Urothelium cell line (cell line): ENCODE measurements at places on chromosomes 1 and 21.

DNA sequence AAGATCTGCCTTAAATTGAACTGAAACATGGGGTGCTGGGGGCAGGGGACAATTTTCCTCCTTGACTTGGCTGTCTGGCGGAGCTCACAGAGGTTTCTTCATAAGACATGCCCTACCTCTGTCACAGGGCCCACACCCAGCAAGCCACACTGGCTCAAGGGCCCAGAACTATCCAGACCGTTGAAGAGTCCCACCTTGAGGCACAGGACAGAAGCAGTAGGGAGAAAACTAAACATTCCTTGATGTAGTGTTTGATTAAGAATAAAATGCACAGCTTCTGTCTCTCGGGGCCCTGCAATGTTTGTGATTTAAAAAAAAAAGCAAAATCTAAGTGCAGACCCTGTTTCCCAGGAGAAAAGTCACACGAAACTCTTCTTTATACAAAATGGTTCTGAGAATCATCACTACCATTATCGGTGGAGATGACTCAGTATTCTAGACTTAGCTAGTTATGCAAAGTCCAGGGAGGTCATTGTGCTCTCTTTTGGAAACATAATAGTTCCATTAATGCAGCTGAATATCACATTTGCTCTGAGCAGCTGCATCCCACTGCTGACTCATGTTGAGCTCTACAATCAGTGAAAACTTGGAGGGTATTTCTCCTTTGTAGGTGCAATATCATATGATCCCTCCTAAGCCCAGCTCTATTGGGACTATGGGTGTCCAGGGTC, 53.6 kb upstream of the DIRAS3 start:
- DNase-seq = no peak

DNA sequence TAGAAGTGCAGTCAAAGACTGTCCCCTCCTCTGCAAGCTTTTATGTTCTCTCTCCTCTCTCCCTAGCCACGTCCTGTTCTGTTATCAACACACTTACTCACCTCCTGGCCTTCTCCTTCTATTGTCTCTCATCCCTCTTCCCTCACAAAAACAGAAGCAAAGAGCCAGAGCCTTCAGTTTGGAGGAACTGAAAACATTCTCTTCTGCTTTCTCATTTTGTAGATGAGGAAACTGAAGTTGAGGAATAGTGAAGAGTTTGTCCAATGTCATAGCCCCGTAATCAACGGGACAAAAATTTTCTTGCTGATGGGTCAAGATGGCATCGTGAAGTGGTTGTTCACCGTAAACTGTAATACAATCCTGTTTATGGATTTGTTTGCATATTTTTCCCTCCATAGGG, 1.9 kb downstream of the NLRP3 start:
- no peak for DNase-seq

- DNase-seq = no peak
Observed at GRCh38 chr1:207897188-207897587, 13.7 kb downstream of the CD34 start.

- DNase-seq = no peak
Observed at GRCh38 chr1:8962812-8963530, 17.3 kb downstream of the CA6 start.

DNA sequence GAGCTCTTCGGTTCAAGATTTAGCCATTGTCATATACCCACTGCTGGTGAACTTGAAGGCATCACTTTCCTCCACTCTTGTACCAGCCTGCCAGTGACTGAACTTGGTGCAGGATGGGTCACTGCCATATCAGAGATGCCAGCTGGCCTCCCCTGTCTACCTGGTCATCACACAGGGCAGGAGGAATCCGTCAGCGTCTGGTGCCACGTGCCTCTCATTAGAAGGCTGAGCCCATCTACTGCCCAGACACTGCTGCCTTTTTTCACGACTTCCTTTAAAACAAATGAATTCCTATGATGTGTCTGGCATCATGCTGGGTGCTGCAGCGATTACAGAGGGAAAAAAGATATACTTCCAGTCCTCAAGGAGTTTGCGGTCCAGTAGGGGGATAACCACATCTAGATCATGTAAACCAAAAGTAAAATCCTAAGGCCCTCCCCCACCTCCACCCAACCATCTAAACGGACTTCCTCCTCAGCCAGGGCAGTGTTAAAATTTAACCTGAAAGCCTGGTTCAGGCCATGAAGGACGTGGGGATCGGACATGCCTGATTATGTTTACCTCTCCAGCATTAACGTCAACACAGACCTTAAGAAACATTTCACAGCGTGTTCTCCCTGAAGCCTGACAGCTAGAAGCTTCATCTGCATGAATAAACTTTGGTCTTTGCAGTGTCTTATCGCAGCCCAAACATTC, 29.2 kb upstream of the PDE9A start:
- no peak for DNase-seq

- no peak for DNase-seq
Observed at GRCh38 chr1:239763850-239764249, 327.8 kb upstream of the FMN2 start.

- peak; percentile 76 for DNase-seq
Observed at GRCh38 chr1:19974822-19975416, 4.5 kb downstream of the PLA2G2A start.
